ENCODE measurements at places on chromosomes 7 and 10.

DNA sequence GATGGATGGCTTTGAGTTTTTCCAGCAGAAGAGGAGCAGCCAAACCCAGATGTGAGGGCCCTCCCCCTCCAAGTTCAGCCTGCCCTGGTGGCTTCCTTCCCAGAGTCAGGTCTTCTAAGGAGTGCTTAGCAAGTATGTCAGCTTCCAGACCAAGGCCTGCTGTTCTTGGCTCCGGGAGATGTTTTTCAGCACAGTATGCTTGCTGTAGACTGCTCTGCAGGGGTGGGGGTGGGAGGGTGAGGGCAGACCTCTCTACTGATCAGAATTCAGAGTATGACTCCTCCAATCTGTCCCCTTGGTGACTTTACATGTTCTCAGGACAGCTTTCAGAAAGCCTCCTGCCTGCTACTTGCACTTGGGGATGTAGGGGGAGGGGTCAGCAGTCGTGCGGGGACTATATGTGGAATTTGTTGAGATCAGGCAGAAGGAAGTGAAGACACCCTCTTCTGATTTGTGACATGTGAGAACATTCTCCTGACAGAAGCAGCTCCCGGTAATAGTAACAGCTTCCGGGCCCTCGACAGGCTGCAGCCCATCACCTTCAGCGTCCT is 516.4 kb upstream of the ZMIZ1 start:
- no peak for DNase-seq

- no peak for DNase-seq
Measured at GRCh38 chr7:103704701-103705100, 258.7 kb upstream of the SLC26A5 start.

- DNase-seq, result no peak
Measured at GRCh38 chr7:4189131-4189570, 492.9 kb upstream of the FOXK1 start.

- DNase-seq, result no peak
Measured at GRCh38 chr7:36088966-36089365, 64.1 kb upstream of the EEPD1 start.

- DNase-seq, result no peak
Measured at GRCh38 chr10:101000127-101000914, 713 bp downstream of the LZTS2 start.

GRCh38 chr7:632831-633210 is 93.7 kb upstream of the DNAAF5 start:
- no peak for DNase-seq

DNA sequence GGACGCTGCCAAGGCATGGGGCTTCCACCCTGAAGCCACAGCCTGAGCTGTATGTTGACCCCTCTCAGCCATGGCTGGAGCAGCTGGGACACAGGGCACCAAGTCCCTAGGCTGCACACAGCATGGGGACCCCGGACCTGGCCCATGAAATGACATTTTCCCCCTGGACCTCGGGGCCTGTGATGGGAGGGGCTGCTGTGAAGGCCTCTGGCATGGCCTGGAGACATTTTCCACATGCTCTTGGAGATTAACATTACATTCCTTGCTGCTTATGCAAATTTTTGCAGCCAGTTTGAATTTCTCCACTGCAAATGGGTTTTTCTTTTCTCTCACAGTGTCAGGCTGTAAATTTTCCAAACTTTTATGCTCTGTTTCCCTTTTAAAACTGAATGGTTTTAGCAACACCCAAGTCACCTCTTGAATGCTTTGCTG is 463.6 kb downstream of the ZWINT start:
- no peak for DNase-seq

DNA sequence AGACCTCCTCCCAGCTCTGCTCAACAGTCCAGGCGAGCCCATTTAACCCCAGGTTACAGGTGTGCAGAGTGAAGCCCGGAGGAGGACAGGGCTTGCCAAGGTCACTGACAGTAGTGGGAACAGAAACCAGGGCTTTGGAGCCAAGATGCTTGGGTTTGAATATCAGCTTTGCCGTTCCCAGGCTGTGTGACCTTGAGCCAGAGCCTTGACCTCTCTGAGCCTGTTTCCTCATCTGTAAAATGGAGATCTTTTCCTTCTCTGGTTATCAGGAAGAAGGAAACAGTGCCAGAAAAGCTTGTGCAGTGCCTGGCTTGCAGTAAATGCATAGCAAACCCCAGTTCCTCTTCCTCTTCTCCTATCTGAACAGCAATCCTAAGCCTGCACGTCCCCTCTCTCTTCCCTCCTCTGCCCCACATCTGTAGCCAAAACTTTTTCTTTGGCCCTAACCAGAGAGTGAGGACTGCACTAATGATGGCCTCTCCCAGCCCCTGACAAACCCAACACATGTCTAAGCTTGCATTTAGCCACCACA is 21.4 kb upstream of the MLXIPL start:
- no peak for DNase-seq

DNA sequence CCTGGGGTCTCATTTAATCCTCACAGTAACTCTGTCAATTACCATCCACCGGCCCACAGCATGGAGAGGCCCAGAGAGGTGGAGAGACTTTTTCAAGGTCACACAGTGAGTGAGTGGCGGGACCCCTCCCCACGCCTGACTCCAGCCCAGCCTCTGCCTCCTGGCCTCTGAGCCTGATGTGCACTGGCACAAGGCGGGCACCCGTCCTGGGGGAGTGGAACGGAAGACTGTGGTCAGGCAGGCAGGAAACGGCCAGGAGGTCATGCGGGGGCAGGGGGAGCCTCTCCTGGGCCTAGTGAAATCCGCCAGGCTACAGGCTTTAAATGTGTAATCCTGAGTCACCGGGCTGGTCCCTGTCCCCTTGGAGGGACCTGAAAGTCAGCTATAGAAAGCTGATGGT is 32.2 kb downstream of the ZCCHC24 start:
- no peak for DNase-seq

GRCh38 chr7:20030915-20031362 is 186.2 kb downstream of the MACC1 start:
- no peak for DNase-seq

DNA sequence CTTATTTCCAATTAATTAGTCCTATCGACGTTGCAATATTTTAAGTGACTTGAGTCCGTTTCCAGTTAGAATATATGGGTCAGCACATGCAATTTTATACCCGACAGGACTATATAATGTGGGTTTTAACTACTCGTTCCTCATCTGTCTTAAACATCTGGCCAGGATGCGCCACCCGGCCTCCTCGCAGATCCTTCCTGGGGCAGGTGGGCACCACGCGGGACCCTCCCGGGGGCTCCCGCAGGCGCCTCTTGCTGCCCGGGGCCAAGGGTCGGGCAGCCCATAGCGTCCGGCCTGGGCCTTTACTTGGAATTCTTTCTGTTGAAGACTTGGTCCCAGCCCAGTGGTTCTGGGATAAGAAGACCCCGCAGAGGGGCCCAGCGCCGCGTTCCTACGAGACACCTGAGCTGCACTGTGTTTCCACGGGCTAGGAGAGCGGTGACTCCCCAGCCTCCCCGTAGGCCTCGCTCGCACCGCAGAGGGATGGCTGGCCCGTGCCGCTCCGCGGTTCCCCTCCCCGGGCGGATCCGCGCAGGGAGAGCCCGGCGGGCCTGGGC is 10.1 kb upstream of the MNX1 start:
- no peak for DNase-seq

GRCh38 chr10:80855348-80855971 is 317.8 kb downstream of the SH2D4B start:
- DNase-seq, result no peak

DNA sequence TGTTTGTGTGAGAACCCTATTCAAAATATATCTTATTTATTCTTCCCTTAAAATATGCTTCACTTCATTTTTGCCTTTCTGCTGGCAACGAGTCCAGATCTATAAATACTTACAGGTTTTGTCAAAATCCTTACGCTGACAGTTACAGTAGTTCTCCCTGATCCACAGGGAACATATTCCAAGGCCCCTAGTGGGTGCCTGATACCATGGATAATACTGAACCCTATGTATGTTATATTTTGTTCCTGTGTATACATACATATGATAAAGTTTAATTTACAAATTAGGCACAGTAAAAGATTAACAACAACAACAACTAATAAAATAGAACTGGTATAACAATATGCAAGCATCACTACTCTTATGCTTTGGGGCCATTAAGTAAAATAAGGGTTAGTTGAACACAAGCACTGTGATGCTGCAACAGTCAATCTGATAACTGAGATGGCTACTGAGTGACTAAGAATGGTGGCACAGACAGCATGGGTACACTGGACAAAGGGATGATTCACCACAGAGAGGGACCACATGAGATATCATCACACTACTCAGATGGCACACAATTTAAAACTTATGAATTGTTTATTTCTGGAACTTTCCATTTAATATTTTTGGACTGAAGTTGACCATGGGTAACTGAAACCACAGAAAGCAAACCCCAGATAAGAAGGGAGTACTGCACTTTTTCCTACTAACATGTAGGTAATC is 29.4 kb upstream of the PCGF5 start:
- DNase-seq, result no peak

DNA sequence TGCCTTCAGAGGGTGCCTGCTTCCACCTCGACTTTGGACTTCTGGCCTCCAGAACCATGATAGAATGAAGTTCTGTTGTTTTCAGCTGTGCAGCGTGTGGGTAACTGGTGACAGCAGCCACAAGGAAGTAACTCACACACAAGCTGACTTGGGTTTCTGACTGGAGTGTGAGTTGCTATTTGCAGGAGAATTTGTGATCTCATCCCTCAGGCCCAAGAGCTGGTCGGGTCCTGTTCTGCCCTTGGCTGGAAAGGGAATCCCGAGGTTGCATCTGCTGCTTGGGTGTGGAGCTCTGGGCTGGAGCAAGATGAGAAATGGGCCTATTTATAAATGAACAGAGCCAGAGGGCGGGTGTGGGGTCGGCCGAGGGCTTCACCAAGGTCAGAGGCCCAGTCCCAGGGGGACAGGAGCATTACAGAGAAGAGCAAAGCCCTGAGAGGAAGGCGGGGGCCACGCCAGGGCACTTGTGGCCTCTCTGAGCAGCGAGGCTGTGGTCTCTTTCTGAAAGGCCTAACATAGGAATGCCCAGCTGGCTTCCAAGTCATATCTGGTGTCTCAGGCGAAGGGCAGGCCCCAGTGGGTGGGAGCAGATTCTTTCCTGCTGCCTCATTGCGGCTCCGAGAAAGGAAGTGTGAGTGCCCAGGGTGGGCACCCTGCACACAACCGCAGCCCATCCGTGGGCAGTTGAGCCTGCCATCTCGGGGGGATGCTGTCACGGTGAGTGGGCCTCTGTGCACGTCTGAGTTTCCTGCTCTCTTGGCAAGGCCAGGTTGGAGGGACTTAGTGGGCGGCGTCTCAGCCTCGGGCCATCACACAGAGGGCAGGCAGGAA is 26.5 kb upstream of the C10orf71 start:
- no peak for DNase-seq

DNA sequence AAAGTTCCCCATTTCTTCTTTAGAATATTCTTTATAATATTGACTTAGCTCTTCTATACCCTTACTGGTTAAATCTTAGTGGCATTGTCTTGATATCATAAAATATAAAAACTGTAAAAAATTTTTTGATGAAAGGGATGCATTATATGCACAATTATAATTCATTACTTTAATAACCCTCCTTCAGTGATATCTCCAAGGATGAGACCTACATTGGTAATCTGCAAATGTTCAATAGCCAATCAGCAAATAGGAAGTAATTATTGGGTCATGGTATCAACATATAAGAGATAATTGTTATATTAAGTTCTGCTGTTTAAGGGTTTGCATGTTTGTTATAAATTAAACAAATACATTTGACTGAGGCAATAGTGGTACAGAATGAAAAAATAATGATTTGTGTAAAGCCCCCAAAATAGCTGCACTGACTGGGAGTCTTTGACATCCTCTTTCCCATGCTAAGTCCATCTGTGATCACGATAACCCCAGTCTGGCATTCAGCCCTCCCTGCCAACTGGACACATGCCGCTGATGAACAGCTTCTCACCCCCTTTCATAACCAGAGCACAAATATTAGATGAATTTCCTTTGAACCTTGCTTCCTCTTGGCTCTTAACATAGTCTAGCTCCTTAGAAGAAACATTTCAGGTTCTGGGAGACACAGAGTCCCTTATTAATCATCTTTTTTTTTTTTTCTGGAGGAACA is 169.5 kb downstream of the CPED1 start:
- no peak for DNase-seq

- DNase-seq, result no peak
Measured at GRCh38 chr7:107758667-107759066, 14.7 kb downstream of the CBLL1 start.

DNA sequence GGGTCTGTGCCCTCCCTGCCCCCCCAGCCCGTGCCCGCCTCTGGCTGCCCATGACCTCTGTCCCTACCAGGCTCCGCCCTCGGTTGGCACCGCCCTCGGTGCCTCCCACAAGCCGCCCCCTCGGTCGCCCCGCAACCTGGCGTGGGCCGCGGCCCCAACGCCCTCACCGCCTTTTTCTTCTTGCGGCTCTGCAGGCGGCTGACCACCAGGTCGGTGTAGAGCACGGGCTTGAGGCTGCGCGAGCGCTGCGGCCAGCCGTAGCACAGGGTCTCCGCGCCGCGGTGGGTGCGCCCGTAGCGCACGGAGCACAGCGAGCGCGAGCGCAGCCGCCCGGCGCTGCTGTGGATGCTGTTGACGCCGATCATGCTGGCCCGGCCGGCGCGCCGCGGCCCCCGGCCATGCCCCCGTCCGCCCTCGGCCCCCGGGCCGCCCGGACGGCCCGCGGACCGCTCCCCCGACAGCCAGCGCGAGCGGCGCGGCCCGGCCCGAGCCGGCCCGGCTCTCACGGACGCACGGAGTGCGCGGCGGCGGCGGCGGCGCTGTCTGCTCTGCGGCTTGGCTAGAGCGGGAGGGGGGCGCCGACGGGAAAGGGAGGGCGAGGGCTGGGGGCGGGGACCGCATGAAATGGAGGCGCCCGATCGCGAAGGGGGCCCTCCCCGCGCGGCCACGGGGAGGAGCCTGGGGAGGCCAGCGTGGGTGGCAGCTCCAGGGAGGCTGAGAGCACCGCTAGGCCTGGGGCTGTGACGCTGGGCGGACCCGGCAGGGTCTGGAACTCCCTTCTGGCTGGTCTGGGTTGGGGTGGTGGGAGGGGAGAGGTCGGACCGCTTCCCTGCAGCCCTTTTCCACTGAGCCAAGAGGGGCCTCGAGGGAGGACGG is 9.6 kb downstream of the PSD start:
- no peak for DNase-seq

DNA sequence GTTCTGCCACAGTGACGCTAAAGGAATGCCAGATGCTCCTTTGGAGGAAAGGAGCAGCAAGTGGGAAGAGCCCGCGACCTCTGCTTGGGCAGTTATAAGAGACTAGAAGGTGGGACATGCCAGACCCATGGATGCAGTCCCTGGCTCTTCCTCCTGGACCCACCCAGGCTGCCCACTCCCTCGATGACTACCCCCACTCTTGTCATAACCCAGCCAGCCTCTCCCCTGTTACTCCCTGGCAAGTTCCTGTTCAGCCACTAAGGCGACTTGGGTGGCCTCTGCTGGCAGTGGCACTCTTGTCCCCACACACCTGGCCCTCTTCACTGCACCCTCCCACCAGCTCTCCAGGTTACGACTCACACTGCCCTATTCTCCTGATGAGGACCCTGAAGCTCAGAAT is 33.5 kb downstream of the COL13A1 start:
- DNase-seq, result no peak

All from amniotic stem cell (primary cell).